Activated T-helper 9 cell treated with anti-CD3 and anti-CD28 coated beads, Interleukin-2, amount 50 U/mL, for 16 hours (primary cell): ENCODE measurements at places on chromosomes 1 and 21.

GRCh38 chr1:54857746-54858561 lies 29.0 kb downstream of the DHCR24 start:
- no peak for DNase-seq

DNA sequence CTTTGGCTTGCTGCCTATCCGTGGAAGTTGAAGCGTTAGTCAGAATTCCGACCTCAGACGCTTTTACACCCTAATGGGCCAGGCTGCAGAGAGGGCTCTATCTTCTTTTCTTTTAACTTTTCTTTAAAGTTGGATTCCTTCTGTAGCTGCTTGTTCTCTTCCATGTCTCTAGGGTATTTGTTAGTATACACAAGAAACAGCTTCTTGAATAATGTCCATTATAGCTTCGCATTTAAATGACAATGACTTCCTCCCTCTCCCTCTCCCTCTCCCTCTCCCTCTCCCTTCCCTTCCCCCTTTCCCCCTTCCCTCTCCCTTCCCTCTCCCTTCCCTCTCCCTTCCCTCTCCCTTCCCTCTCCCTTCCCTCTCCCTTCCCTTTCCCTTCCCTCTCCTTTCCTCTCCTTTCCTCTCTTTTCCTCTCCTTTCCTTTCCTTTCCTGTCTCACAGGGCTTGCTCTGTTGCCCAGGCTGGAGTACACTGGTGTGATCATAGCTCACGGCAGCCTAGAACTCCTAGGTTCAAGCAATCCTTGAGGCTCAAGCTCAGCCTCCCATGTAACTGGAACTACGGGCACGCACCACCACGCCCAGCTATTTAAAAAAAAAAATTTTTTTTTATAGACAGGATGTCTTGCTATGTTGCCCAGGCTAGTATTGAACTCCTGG lies 33.0 kb downstream of the RIPPLY3 start:
- no peak for DNase-seq

DNA sequence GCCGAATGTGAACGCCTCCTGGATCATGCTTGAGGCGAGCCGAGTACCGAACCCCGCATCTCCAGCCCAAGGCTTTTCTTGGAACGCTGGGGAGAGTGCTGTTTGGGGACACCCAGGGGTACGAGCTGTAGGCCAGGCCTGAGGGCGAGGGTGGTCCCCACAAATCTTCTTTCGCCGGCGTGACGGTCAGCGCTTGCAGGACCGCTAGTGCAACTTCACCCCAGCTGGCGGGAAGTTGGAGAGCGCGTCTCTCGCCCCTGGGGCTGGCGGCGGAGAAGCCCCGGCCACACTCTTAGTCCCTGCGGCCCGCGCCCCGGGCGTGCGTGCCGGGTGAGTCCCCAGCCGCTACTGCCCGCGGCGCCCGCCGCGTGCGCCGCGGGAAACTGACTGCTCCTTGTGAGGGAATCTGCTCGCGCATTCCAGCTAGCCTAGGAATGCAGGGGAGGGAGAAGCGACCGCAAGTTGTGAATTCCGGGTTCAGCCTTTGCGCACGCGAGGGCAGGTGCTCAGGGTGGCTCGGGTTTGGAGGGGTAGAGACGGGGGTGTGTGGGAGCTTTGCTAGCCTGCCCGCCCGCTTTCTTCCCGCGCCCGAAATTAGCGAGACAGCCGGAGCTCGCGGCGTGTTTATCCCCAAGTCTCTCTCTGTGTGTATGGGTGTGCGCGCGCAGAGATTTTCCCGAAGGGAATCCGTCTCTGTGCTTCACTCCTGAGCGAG lies 884 bp downstream of the LHX4 start:
- DNase-seq: no peak

GRCh38 chr1:160731990-160732389 lies 7.1 kb upstream of the SLAMF7 start:
- DNase-seq: no peak

DNA sequence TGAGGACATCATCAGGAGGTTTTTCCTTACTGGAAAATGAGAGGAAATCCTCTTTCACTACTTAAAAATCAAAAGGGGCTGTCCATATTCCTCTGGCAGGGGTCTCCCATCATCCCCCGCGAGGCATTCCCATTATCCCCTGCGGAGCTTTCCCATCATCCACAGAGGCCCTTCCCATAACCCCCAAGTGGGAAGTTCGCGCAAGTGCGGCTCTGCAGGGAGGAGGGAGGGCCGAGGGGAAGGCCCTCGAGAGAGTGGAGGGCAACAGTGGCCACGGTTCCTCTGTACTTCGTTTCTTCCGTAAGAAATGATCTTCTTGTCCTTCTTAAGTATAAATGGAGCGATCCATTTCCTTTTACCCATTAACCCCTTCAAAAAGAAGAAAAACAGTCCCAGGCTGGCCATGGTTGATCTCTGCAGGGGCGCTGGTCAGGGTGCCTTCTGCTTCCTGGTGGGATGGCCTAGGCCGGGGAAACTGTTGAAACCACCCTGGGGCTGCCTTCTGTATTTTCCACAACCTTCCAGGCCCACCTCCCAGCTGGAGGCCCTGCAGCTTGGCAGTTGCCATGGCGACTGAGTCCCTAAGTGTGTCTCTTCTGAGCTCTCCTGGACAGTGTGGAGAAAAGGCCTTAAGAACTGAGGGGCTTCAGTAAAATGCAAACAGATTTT lies 3.6 kb upstream of the RSPH1 start:
- DNase-seq: no peak

DNA sequence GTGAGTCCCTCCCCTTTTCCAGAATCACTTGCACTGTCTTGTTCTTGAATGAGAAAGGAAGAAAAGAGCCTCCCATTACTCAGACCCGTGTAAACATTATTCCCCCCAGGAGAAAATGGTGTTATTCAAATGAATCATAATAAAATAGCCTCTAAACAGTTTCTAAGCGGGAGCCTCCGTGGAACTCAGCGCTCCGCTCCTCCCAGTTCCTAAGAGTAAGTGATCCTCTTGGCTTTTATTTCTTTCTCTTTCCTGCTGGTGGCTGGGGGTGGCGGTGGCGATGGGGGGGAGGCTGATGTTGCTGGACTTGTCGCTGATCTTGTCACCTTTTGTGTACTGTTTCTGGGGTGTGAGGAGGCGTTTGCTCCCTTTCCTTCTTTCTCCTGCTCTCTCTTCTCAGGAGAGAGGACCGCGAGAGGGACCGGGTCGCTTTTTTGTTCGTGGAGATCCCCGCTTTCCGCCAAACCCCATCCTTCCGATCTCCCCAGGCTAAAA lies 781 bp downstream of the PROX1 start:
- DNase-seq: no peak

GRCh38 chr1:153292185-153292584 lies 20.6 kb downstream of the PGLYRP3 start:
- no peak for DNase-seq

- no peak for DNase-seq
Measured at GRCh38 chr1:70916034-70916427, 131.6 kb downstream of the PTGER3 start.

GRCh38 chr1:27402349-27402754 lies 9.9 kb downstream of the GPR3 start:
- no peak for DNase-seq

GRCh38 chr21:25039461-25040380 lies 567.6 kb downstream of the MRPL39 start:
- DNase-seq: no peak

GRCh38 chr1:211517006-211517405 lies 25.0 kb upstream of the RD3 start:
- DNase-seq: no peak

DNA sequence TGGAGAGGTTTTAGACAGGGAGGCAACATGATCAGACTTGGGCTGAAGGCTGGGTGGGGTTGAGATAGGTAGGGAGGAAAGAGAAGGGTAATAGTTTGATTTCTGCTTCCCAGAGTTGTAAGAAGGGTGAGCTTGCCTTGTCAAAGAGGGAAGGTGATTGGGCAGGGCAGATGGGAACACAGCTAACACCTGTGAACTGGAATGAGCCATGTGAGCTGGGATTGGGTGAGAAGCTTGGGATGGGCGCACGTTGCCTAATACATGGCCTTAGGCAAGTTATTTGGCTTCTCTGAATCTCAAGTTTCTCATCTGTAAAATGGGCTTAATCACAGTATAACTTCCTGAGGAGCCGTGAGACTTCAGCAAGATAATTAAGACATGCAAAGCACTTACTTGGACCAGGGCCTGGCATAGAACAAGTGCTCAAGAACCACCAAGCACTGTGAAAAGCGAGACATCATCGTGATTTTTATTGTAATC lies 33.8 kb upstream of the ID3 start:
- no peak for DNase-seq

DNA sequence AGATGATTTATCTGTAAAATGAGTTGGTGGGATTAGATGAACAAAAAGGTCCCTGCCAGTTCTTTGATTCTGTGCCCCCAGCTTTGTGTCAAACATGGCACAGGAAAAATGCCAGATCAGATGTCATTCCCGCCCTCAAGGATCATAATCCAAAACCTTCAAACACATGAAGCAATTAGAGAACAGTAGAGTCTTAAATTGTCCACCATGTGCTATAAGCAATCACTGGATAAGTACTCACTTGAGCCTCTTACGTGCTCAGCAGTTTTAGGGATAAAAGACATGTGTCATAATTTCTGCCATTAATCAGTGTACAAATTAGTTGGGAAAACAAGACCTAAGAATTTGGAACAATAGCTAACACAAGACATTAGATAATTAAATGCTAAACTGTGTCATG lies 15.4 kb upstream of the KIAA0040 start:
- DNase-seq: no peak

- DNase-seq: no peak
Measured at GRCh38 chr21:33058957-33059356, 11.0 kb upstream of the OLIG1 start.

DNA sequence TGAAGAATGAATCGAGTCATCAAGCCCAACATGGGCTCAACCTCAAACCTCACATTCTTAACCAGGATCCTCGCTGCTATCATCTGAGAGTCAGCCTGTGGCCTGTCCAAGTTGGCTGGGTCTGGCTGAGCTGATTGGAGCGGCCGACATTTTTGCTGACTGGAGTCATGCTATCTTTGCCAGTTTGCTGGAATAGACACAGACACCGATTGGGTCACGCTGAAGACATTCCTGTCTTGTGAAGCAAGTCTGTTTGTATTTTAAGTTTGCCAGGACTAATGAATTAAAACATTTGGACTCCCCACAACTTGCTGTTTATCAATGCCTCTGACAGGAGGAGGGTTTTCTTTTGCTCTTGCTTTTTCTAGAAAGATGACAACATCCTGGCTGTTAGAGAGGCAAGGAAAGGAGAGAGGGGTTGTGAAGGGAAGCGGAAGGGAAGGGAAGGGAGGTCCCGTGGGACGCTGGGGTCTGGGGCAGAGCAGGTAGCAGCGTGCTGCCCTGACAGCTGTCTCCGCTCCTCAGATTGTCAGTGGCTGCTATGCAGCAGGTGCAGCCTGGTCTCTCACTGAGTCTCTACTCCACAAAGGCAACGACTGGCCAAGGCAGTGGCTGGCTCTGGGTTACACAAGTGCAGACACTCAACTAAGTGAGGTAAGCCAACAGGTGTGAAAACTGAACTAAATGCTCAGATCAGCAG lies at the start of gene MAP3K7CL:
TSS of gene MAP3K7CL (plus strand) at position 375 of the 700 bp plus-strand sequence. CDS start 2,701 bp downstream, outside the sequence.
- DNase-seq: no peak

DNA sequence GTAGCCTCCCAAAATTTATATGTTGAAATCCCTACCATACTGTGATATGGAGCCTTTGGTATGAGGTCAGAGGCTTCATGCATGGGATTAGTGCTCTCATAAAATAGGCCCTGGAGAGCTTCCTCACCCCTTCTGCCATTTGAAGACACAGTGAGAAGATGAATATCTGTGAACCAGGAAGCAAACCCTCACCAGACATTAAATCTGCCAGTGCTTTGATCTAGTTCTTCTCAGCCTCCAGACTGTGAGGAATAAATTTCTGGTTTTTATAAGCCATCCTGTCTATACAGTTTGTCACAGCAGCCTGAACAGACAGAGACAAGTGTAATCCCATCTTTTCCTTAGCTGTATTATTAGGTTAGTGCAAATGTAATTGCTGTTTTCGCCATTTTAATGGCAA lies 88.4 kb downstream of the OLFML2B start:
- no peak for DNase-seq

DNA sequence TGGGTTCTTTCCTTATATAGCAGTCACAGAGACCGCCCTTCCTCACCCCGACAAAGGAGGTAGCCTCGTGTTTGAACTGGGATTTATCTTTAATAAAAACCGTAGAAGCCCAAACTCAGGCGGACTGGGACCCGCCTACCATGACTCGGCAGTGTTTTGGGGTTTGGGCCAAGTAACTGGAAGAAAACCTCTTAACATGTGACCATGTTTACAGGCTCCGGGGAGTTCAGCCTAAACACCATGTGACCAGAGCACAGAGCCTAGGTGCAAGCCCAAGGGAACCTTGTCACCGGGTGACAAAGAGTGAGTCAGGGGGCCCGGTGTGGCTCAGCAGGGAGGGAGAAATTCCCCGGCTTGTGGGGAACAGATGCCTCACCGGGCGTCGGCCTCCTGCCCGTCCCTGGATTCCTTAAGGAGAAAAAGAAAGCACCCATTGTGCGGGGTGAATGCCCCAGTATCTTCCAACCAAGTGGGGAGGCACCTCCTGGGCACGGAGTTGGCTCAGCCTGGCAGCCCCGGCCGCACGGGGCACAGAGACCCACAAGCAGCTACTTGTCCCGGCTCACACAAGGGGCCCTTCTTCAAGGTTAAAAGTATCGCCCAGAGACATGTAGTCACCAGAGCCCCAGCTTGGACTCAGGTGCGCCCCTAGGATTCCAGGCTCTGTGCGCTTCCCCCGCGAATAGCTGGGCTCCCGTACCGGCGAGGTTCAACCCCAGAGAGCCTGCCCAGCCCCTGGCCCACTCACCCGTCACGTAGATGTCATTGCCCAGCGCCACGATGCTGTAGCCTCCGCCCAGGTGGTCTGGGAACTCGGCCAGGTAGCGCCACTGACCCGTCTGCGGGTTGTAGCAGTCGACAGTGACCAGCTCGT lies 1.4 kb downstream of the KLHL21 start:
- DNase-seq: peak; percentile 77

DNA sequence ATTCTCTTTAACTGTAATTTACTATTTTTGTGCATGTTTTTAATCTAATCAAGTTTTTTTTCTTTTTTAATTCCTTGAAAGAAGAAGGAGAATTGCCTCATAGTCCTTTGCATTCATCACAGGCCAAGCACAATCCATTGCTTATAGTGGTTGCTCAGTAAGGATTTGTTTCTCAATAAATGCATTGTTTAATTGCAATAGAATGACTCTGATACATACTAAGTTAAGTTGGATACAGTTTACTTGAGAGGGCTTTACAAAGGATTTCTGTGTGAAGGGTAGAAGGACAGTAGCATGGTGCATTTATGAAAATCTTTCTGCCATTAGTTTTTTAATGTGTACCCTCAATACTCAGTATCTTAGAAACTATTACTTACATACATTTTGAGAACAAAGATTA lies 186.2 kb downstream of the LRRIQ3 start:
- DNase-seq: no peak

DNA sequence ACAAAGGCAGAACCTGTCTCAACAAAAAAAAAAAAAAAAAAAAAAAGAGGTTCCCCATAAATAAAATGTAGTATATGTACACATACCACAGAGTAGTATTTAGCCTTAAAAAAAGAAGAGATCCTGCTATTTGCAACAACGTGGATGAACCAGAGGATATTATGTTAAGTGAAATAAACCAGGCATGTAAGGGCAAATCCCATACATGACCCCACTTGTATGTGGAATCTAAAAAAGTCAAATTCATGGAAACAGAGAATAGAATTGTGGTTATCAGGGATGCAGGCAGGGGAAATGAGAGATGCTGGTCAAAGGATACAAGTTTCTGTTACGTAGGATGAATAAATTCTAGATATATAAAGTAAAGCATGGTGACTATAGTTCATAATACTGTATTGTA lies 16.7 kb downstream of the SLC44A3 start:
- no peak for DNase-seq
